ENCODE measurements at places on chromosomes 5 and 9. TPM values are rescaled to one million over a fixed set of nuclear protein-coding genes. Genes with fewer than 3 reads are reported as not detected.

DNA sequence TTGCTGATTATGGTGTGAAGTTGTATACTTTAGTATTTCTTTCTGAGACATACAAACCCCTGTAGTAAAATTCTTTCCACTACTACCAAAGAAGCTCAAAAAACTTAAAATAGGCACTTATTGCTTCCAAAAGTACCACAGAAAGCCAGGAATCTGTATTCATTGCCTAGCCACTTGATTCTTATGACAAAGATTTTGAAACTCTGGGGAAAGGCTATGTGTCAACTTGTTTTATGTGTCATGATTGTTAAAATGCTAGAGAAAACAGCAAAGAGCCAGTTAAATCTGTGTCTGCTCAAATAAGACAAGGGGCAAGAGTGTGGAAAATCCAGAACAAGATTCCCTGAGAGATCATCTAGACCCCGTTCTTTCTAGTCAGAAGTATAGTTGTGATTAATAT, 6.0 kb downstream of the KIF2A start:
- no peak for DNase-seq

DNA sequence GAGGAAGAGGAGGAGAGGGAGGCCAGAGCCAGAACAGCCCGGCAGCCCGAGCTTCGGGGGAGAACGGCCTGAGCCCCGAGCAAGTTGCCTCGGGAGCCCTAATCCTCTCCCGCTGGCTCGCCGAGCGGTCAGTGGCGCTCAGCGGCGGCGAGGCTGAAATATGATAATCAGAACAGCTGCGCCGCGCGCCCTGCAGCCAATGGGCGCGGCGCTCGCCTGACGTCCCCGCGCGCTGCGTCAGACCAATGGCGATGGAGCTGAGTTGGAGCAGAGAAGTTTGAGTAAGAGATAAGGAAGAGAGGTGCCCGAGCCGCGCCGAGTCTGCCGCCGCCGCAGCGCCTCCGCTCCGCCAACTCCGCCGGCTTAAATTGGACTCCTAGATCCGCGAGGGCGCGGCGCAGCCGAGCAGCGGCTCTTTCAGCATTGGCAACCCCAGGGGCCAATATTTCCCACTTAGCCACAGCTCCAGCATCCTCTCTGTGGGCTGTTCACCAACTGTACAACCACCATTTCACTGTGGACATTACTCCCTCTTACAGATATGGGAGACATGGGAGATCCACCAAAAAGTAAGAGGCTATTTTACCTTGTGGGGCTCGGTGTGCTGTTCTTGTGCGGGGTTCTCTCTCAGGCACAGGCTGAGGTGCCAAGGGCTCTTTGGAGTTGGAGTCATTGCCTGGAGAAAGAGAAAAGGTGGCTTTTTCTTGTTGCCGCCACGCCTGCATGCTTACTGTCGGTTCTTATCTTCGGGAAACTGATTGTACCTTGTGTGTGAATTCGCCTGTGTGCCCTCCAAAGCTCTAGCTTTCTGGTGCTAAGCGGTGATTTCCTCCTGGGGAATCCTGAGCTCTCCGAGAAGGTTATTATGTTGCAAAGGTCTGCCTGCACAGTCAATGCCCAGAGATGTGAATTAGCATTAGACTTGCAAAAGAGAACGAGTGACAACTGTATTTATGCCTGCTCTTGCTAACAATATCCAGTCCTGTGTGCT, at the start of gene ISL1:
Gene ISL1, plus strand, starts transcription at position 318 of the 991 bp plus-strand sequence. Its CDS starts 224 bp downstream, at position 542.
- no peak for DNase-seq

- no peak for DNase-seq
These were observed 152.2 kb downstream of the ADAMTSL1 start for GRCh38 chr9:18626046-18626698.

DNA sequence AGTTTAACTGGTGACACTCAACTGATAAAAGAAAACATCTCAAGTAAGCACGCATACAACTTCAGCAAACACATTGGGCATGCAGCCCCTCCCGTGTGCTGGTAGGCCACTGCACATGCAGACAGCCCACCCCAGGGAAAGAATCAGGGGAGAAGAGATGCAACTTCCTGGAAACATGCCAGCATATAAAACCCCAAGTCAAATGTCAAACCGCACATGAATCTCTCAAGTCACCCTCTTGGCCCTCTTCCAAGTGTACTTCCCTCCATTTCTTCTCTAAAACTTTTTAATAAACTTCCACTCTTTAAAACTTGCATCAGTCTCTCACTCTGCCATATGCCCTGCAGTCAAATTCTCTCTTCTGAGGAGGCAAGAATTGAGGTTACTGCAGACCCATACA, 732.7 kb downstream of the SEMA5A start:
- no peak for DNase-seq

DNA sequence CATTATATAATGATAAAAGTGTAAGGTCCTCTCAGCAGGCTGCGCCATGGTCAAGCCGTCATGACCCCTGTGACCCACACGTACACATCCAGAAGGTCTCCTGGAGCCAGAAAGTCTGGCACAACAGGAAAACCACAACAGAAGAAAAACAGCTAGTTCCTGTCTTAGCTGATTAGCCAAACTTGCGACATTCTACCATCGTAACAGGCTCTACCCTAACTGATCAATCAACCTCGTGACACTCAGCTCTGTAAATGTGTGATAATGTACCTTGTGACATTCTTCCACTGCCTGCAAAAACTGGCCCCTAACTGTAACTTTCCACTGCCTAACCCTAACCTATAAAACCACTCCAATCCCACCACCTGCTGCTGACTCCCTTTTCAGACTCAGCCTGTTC, 316.4 kb upstream of the TUSC1 start:
- DNase-seq: no peak

DNA sequence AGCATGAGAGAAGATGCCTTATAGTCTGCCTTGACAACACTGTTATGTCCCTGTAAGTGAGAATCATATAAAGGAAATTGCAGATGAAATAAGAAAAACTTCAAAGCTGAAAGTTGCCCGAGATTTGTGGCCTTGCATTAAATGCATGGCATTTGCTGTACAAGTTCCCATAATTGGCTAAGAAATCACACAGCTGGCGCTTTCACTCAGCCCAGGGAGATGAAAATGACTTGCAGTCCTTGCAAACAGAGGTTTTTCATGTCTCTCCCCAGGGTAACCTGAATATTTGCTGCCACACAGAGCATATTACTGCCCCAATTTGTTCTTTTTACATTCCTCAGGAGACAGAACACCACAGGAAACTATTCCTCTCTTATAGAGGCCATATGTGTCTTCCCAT, 174.8 kb downstream of the FAM114A2 start:
- no peak for DNase-seq

DNA sequence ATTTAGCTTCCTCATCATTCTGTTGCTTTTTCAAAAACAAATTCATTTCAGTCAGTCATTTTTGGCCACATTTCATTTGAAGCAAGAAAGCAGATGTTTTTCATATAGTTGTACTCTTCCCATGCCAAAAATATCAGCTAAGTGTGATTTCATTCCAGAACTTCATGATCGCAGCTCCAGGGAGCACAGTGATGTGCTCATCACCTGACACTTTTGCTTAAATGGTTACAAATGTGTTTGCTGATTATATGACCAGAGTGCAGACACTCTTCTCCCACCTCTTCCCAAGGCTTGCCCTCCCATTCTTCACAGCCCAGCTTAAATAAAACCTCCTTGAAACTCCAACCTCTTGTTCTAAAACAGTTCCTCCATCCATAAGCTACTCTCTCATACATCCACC, 32.6 kb downstream of the GABRB2 start:
- no peak for DNase-seq

GRCh38 chr5:133844836-133845235, 123.6 kb downstream of the C5orf15 start:
- no peak for DNase-seq

DNA sequence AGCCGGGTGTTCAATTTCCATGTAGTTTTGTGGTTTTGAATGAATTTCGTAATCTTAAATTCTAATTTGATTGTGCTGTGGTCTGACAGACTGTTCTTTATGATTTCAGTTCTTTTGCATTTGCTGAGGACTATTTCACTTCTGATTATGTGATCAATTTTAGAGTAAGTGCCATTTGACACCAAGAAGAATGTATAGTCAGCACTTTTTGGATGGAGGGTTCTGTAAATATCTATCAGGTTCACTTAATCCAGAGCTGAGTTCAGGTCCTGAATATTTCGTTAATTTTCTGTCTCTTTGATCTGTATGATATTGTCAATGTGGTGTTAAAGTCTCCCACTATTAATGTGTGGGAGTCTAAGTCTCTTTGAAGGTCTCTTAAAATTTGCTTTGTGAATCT, 944.9 kb downstream of the TLE4 start:
- DNase-seq: no peak

DNA sequence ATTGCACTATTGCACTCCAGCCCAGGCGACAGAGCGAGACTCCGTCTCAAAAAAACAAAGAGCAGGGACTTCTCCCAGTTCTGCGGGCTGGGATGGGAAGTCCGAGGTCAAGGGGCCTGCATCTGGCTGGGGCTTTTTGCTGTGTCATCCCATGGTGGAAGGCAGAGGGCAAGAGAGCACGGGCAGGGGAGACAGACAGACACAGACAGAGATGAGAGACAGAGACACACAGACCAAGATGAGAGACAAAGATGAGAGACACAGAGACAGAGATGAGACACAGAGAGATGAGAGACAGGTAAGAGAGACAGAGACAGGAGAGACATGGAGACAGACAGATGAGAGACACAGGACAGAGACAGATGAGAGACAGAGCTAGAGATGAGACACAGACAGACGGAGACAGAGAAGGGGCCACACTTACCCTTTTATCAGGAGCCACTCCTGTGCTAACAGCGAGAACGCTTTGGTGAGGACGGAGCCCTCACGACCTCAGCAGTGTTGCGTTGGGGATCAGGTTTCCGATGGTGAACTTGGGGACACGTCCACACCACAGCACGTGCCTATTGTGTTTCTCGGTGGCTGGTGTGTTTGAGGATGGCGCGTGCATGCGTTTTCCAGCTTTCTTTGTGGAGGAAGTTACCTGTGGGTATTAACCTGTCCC, 8.9 kb upstream of the TOR4A start:
- DNase-seq: no peak

GRCh38 chr9:116381350-116381749, 227.8 kb downstream of the PAPPA start:
- no peak for DNase-seq

DNA sequence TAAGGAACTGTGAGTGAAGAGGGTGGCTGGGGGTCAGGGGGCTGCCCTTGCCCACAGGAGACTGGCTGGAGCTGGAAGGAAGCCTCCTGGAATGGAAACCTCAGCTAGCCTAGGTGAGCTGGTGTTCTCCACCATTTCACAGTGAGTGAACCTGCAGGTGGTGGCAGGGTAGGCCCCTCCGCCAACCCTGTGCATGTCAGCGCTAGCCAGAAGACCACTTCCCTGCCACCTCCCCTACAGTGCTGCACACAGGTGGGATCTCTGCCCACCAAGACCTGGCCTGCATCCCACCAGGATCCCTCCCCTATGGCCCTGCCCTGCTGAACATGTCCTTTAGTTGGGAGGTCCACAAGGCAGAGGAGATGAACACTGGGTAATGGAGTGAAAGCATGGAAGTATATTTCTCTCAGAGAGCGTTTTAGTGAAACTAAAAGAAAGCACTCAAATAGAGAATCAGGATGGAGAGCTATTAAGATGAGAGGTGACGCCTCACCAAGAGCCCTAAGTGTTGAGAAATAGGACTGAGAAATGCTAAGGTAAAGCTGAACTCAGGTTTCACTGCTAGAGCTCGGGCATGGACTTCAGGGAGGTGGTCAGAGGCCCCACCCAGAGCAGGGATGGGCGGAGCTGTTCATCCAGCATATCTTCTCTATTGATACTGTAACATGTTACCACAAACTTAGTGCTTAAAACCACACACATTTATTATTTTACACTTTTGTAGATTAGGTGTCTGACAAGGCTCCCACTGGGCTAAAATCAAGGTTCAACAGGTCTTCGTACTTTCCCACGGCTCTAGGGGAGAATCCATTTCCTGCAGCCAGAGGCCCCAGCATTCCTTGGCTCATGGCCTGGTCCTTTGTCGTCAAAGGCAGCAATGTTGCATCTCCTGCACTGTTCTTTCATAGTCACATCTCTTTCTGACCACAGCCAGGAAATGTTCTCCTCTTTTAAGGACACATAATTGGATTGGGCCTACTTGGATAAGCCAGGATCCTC, 83.2 kb downstream of the DIRAS2 start:
- no peak for DNase-seq

- DNase-seq: no peak
These were observed 107.2 kb upstream of the TXNDC8 start for GRCh38 chr9:110444911-110445310.

- no peak for DNase-seq
These were observed 128.7 kb upstream of the APC start for GRCh38 chr5:112608975-112609374.

- no peak for DNase-seq
These were observed 87.0 kb upstream of the NR5A1 start for GRCh38 chr9:124594225-124594624.

DNA sequence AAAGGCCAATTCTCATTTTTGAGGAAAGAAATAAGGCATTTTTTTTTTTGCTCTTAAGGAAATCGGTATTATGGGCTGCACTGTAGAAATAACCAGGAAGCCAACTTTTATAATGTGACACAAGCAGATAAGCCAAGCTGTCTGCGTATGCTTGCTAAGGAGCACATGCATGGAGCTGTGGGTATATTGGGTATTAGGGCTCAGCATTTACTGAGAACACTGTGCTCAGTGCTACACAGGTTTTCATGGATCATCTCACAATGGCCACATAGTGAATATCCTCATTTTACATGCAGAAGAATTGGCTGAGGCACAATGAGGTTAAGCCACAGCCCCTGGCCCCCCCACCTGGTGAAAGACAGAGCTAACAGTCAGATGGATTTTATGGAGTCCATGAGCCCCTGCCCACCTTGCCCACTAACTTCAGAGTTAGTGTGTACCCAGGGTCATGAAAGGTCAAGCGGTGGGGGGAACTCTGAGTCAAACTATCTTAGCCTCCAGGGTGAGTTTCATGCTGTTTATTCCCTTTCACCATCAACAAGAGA, 204.8 kb downstream of the SPATA31A6 start:
- no peak for DNase-seq

DNA sequence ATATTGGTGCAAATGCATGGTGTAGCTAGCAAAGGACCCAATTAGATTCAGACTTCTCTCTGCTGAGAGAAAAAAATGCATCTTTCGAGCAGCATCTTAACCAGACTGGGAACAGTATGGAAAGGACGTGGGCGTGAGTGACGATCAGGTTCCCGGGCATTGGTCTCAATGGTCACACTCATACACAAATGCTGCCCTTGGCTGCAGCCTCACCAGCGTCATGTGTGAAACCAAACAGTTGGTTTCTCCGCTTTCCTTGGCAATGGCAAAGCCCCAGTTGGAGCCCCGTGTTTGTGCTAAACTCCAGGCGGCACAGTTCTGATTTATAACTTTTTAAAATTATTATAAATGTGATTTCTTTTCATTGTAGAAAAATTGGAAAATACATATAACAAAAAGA, 237.8 kb downstream of the SEC61B start:
- no peak for DNase-seq

TTC23L gene
- 0.62 TPM for total RNA-seq

GABRA1 gene
- not detected for total RNA-seq

CCDC192 gene
- total RNA-seq: not detected

RFESD gene
- total RNA-seq: 0.75 TPM

TAF11L5 gene
- total RNA-seq: not detected

SARDH gene
- 3.0 TPM for total RNA-seq

COL23A1 gene
- total RNA-seq: 1.5 TPM
